ENCODE measurements at places on chromosomes 4 and X. TPM values are rescaled to one million over a fixed set of nuclear protein-coding genes. Genes with fewer than 3 reads are reported as not detected.

DNA sequence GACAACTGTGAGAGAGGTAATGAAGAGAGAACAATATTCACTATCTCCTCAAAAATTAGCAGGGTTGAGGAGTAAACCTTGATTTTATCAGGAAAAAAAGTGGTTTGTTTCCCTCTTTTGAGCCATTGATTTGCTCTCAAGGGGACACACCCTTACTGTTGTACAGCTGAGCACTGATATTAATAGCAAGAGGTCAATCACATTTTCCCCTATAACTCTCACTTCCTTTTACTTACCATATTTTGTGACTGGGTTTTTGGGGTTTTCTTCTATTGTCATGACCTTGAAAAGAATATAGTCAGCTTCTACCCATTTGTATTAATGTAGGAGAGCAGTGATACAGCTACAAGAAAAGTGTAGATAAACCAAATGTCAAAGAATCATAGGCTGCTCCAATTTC, 70.2 kb upstream of the LONRF3 start:
- ATAC-seq = no peak

GRCh38 chrX:31091819-31092218, 20.0 kb upstream of the FTHL17 start:
- ATAC-seq = no peak

GRCh38 chr4:2812612-2813354, 19.9 kb downstream of the SH3BP2 start:
- no peak for ATAC-seq

DNA sequence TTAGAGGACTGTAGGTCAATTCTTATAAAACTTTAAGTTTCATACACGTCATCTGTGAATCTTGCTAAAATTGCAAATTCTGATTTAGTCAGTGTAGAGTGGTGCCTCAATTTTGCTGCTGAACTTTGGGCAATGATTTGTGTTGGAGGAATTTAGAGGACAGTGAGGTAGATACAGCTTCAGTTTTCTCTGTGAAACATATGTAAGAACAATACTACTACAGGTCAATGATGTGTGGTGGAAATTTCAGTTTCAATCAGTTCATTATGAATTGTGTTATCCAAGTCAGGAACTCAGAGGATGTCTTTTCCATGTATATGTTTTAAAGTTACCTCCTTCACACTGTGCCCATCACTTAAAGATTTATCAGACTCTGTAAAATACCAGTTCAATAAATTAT, 1597.8 kb upstream of the PCDH10 start:
- no peak for ATAC-seq

GRCh38 chr4:121233982-121234381, 69.9 kb upstream of the TNIP3 start:
- no peak for ATAC-seq

DNA sequence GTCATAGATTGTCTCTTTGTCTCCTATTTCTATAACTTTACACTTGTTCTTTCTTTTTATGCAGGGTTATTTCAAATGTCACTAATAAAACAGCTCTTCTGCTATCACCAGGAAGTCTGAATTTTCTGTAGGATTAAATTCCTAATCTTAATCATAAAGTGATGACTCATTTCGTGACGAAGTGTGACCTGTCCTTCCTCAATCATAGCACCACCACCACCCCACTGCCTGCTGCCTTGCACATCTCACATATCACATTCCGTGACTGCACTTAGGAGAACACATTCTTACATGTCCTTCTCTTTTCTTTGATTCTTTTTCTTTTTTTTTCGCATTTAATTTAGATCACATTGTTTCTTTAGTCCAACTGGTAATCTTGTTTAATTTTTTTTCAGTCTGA, 57.7 kb upstream of the UGT2B7 start:
- ATAC-seq = peak; percentile 47

- no peak for ATAC-seq
Observed at GRCh38 chr4:67332627-67333026, 212.7 kb downstream of the CENPC start.

DNA sequence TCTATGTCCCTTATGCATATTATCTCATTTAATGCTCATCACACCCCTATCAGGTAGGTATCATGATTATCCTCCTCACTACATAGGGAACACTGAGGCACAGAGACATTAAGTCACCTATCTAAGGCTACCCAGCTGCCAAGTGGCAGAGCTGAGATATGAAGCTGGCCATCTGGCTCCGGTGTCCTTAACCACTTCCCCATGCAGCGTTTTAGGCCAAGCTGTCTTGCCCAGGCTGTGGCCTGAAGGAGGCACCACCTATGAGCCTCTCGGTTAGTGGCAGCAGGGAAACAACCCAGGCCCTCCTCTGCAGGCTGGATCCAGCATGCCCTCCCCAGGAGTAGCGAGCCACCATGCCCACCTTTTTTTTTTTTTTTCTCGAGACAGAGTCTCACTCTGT, 16.3 kb downstream of the PJA1 start:
- no peak for ATAC-seq

- ATAC-seq = peak; percentile 43
Observed at GRCh38 chr4:123588631-123589241, 192.1 kb downstream of the SPRY1 start.

- no peak for ATAC-seq
Observed at GRCh38 chr4:24252121-24252520, 332.2 kb downstream of the DHX15 start.

Gene PABPC1L2B
- not detected for total RNA-seq

Gene SHROOM2
- 7.7 TPM for total RNA-seq

Gene STAG2
- total RNA-seq = 40.6 TPM

Gene SSX4
- total RNA-seq = not detected

Gene TMPRSS11E
- 120 TPM for total RNA-seq

Gene GPRASP3
- 1.8 TPM for total RNA-seq

Gene PITX2
- total RNA-seq = 2.1 TPM

Gene EXOC1L
- not detected for total RNA-seq

Gene TREX2
- 2.0 TPM for total RNA-seq
